HCEC 1CT (cell line): ENCODE measurements at places on chromosomes 7 and 10.

DNA sequence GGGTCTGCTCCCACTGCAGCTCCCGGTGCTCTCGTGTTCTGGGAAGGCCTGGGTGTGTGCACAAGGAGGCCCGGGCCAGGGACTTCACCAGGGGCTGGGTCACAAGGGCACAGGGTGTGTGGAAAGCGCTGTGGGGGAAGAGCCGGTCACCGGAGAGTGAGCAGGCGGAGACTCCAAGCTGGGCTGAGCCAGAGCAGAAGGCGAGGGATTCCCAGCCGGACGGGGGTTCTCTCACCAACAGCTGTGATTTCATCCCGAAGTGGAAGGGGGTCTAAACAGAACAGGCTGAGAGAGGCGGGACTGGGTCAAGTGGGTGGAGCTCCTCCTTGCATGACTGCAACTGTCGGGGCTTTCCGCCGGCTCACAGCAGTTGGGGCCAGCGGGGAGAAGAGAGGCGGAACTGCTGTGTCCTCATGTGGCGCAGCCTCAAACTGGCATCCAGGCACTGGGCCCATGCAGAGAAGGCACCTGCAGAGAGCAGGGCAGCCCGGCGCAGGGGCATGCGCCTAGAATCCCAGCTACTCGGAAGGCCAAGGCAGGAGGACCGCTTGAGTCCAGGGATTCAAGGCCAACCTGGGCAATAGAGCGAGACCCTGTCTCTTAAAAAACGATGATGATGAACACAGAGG, 7.6 kb upstream of the ORAI2 start:
- no peak for DNase-seq

DNA sequence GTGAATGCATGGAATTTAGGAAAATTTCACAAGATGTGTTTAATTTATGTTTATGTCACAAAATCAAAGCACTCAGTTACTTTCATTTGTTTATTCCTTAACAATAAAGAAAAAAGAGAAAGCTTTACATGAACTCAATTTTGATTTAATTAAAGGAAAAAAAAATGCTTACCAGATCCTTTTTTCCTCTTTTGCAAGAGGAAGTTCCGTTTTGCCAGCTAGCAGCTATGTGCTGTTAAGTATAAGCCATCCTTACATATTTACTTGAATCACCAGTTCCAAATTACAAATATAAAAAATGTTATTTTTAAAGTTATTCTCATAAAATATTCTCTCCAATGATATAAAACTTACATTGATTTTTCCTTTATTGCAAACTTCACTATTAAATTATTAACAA, 12.7 kb downstream of the MRC1 start:
- DNase-seq: no peak

DNA sequence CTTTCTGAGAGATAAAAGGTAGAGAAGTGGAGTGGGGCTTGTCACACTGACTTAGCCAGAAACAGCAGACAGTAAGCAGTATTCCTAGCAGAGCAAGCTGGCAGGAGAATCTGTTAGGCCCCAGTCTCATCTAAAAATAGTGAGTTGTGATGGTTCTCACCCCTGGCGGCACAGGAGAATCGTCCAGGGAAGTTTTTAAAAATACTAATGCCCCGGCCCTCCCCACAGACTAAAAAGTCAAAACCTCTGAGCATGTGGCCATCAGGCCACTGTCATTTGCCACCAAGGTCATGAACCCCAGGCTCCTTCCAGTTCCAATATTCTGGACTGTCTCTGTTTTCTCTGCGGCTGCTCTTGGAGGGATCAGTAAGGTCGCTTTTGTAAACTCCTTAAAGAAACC, 34.0 kb downstream of the LYZL1 start:
- DNase-seq: no peak

GRCh38 chr10:132788831-132789219, 2.9 kb upstream of the NKX6-2 start:
- DNase-seq: no peak
